ENCODE measurements at places on chromosomes 3 and 15.

DNA sequence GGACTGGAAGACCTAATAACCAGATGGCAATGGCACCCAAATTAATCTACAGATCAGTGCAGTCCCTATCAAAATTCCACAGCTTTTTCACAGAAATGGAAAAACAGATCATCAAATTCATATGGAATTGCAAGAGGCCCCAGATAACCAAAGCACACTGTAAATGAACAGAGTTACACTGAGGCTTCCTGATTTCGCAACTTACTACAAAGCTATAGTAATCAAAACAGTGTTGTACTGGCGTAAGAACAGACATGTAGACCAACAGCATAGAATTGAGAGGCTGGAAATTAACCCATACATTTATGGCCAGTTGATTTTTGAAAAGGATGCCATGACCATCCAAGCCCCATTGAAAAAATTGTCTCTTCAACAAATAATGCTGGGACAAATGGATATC is 16.2 kb downstream of the XPC start:
- no peak for DNase-seq

DNA sequence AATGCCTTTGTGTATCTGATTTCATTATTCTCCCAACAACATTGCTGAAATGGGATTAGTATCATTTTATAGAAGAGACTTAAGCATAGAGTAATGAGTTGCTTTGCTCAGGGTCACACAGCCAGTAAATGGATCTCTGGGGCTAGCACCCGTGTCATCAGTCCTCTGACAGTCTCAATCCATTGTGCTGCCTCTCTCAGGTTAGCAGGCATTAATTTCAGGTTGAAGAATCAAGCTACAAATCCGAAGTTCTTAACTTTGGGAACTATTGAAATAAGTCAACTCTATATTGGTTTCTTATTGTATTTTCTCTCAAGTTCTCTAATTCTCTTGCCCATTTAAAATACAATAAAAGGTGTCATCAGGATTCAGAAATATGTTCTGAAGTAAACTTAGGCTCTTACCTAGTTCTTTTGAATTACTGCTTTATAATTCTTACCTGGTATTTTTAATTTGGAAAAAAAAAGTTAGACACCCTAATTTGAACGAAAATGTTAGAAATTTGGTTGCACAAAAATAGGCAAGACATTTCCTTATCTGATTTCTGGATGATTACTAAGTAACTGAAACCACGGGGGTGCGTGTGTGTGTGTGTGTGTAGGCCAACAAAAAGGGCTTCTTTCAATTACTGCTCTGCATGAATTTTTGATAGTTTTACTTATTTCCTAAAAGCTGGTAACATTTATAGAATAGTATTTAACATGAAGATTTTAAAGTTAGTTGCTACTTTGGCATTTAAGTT is 189.8 kb downstream of the MBNL1 start:
- no peak for DNase-seq

DNA sequence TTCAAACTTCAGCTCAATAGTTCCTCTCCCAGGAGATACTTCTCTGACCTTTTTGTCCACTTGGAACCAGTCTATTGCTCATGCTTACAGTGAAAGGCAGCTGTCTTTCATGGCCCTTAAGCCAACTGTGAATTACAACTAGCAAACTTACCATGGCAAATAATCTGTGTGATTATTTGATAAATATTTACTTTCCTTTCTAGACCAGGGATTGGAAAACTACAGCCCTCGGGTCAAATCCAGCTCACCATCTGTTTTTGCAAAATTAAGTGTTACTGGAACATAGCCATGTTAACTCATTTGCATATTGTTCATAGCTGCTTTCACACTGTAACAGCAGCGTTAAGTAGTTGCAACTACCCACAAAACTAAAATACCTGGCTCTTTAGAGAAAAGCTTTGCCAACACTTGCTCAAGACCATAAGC is 289.1 kb upstream of the MCTP2 start:
- no peak for DNase-seq

GRCh38 chr3:143001034-143001368 is 369 bp upstream of the U2SURP start:
- DNase-seq, result no peak

- DNase-seq, result no peak
These were observed 36.0 kb upstream of the LEKR1 start for GRCh38 chr3:156790156-156790555.

GRCh38 chr3:171806200-171807128 is 3.8 kb downstream of the PLD1 start:
- DNase-seq, result no peak

- DNase-seq, result no peak
These were observed 106.6 kb downstream of the FBXL22 start for GRCh38 chr15:63703641-63704240.

DNA sequence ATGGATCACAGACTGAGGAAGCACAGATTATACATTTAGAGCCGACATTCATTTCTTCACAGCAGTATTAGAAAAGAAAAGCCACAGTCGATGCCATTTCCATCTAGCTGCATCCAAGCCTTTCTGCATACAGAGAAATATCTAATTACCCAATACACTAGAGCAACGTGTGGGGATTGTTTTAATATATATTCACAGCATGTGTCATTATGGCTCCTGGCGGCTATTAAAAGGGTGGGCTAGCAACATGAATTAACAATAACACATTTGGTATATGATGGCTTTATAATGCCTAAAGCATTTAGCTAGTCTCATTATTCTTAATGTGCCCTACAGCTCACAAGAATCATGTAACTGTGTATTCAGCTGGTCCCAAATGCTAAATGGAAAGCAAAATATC is 1030.5 kb downstream of the FHIT start:
- DNase-seq, result no peak

- DNase-seq, result no peak
These were observed 31.0 kb downstream of the IQCB1 start for GRCh38 chr3:121803771-121804320.

DNA sequence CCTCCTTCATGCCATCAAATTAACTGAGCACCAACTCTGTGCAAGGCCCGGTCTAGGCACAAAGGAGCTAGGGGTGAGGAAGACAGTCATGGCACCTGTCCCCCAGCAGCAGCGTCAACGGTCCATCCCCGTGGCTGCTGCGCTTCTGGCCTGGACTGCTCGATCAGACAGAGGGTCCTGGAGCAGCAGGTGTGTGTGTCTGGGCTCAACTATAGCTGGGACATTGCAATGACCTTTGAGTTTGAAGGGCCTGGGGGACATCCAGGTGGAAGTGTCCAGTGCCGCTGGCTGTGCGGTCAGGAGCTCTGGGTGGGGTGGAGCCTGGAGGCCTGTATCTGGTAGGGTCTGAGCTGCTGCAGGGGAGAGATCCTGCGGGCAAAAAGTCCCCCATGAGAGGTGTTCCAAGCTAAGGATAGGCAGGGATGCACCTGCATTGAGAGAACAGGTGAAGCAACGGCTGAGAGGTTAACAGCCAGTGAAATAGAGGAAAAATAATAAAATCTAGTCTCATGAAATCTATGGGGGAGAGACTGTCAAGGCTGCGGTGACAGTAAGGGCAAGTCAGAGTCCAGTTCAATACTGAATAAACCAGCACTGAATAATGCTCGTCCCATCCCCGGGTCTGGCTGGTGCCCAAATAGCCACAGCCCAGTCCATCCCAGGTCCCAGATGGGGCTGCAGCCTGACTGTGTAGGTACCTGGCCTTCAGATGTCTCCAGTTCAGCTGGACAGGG is 25.4 kb upstream of the SLC41A3 start:
- no peak for DNase-seq

DNA sequence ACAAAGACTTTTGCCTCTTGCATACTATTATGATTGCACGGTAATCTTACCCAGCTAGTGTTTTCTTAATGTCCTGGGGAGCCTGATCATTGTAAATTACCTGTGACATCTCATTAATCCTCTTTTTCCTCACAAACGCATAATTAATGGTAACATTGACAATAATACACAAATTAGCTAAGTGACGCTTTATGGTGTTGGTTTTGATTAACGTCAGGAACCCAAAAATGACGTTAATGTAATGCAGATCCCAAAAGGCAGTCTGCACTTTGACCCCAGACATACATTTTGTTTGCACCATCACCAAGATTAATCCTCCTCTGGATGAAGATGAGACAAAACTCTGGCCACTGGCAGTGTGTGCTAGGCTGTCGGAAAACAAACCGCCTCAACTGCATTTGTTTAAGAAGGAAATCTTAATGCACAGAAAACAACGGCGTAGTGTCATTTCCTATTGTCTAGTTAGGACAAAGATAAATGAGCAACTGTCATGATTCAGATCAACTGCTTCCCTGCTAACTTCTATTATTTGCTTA is 83.9 kb upstream of the CDIN1 start:
- no peak for DNase-seq

GRCh38 chr3:49124991-49125670 is 4.5 kb upstream of the USP19 start:
- no peak for DNase-seq

DNA sequence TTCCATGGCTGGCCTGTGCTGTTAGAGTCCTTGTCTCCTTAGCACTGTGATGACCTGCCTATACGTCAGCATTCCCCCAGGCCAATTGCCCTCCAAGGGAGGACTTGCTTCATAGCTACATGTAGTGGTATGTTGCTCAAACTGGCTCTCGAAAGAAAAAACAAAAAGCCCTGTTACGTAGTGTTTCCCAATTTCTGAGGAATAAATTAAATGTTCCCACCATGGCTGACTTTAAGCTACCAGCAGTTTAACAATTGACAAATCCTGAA is 54.6 kb downstream of the WNT7A start:
- DNase-seq, result no peak

DNA sequence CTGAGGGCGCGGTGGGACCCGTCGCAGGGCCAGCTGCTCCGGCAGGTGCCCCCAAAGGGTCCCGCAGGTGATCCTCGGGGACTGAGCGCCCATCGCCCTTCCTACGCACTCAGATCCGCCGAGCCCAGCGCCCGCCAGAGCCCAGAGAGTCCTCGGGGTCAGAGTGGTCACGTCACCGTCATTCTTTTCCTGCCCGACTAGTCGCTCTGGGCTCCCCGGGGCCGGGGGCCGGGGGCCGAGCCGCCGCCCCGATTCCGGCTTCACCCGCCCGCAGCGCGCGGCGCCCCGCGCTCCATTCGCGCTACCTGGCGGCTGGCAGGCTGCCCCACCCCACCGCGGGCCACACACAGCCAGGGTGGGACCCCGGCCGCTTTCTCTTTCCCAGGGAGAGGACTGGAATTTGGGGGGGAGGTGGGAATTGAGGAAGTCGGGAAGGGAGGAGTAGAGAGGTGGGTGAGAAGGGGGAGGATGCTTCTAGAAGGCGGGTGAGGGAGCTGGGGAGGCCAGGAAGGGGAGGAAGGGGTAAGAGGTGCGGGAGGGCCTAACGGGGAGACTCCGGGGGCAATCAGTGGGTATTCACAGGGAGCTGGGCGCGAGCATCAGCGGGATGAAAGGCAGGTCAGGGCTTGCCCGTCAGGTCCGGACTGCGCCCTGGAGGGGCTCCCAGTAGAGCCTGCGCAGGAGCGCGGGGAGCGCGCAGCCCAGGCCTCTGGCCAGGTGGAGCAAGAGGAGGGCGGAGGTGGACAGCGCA is 36.1 kb upstream of the EPHB3 start:
- DNase-seq, result peak; percentile 46

GRCh38 chr15:85646538-85647091 is 148.1 kb downstream of the KLHL25 start:
- DNase-seq, result no peak

DNA sequence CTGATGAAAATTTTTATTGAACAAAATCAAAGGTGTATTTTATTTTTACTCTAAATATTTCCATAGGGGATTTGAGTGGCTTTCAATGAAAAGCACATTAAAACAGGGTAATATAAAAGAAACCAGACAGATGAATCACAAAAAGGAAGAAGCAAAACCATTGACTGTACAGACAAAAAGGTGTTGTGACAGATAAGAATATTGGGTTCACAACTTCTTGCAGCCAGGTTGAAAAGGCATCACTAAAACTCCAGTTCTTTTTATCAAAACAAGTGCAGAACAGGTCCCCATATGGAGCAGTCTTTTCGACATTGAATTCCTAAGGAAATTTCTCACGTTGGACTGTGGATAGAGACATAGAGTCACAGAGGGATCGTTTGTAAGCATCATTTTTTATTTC is 53.8 kb downstream of the AGTR1 start:
- no peak for DNase-seq

DNA sequence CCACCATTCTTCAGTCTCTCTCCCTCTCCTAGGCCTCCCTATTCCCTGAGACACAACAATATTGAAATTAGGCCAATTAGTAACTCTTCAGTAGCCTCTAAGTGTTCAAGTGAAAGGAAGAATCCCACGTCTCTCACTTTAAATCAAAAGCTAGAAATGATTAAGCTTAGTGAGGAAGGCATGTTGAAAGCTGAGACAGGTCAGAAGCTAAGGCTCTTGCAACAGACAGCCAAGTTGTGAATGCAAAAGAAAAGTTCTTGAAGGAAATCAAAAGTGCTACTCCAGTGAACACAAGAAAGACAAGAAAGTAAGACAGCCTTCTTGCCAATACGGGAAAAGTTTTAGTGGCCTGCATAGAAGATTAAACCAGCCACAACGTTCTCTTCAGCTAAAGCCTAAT is 41.3 kb downstream of the PPM1L start:
- no peak for DNase-seq

DNA sequence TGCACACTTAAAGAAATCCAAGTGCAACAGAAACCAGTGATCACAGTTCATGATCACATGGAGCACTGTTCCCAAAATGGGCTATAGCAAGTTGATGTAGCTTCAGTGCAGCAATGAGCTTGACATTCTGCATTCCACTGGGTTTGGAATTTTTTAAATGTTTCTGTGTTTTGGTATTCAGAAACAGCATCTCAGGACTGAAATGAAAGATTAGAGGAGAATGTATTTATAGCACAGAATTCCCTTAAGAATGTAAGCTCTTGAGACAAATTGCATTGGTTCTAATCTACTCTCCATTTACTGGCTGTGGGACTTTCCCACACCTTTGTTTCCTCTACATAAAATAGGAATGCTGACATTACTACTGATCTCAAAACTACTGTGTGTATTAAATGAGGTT is 162.7 kb downstream of the FGF12 start:
- DNase-seq, result no peak

DNA sequence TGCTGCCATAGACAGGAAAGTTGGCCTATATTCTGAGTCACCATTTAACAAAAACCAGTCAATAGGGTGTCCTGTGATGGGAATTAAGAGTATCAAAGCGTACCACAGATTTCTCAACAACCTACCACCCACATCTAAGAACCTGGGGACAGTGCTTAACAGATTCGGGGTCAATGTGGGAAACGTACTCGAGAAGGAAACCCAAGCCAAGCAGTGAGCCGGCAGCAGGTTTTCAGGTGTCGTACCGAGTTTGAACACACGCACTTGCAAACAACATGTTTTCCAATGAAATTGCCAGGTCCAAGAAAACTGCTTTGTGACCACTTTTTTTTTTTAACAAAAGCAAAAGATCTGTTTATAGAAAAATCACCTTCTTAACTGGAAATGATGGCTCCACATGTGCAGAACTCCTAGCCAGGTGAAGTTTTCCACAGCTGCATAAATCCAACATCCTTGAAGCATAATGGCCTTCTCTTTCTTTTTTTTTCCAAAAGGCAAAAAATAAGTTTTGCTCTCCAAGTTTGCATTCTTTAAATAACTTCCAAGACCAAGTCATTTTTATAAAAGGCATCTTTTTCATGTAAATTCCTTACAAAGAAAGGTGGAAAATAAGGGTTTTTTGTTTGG is 45.7 kb downstream of the ADAMTS17 start:
- no peak for DNase-seq

GRCh38 chr3:45994419-45995235 is 997 bp downstream of the FYCO1 start:
- DNase-seq, result peak; percentile 48
